Skeletal muscle cell (primary cell): ENCODE measurements at places on chromosomes 1 and 21.

DNA sequence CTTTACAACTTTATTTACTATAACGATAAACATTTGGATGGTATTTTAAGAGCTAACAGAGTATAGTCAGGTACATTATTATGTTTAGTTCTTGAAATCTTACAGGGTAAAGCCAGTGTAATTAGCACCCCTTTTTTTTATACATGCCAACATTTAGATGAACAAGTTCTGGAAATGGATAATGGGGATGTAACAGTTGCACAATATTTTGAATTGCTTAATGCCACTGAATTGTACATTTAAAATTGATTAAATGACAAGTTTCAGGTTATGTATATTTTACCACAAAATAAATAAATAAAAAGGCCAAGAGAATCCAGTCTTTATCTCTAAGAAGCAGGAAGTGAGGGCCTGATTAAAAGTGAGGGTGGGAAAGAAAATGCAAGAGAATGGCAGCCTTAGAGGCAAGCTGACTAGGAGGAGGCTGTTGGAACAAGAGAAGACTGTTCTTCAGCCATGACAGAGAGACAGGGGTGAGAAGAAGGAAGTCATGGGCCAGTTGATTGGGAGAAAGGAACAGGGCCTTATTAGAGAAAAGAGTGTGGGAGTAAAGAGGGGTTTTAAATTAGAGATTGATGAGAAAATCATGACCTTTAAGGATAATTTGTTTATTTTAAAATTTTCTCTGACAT is 49.9 kb upstream of the TNFSF18 start:
- DNase-seq, result no peak

DNA sequence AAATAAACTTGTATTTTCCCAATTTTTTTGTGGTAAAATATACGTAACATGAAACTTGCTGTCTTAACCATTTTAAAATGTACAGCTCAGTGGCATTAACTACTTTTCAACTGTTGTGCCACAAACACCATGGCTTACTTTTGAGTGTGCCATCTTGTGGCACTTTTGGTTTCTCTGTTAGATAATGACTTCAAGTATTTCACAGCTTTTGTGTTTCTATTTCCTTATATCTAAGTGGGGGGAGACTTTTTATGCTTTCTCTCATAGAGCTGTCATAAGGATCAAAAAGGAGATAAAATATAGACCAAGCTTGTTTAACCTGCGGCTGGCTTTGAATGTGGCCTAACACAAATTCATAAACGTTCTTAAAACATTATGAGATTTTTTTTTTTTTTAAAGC is 44.3 kb downstream of the CDC14A start:
- DNase-seq, result no peak

DNA sequence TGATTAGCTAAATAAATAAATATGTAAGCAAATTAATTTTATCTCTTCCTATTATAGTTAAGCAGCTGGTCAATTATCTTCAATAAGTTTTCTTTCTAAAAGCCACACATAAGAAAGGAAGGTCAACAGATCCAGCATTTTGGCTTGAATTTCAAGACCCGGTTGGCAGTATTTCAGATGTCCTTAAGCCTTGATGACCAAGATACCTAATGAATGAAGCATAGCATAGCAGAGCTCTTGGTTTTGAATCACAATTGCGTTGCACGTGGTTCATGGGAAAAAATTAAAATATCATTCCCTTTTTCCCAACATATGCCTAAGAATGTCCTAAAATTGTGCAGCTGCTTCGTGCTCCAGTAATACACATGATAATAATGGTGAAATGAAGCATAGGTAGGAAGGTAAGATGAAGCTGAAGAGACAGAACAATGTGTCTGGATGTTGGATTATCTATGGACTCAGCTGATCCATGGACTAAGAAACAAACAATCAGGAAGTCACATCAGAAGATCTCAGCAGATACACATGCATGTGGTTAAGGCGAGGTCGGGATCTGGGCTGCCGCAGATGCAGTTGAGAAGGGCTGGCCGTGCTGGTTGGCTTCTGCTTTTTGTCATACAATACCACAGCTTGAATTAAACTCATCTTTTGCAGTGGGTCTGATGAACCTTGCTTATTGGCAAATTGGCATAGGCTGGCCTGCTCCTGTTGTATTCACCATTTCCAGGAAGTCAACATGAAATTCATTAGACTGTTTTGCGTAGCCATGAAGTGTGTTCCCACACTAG is 284.9 kb upstream of the RUNX1 start:
- no peak for DNase-seq

- no peak for DNase-seq
These were observed 47.0 kb upstream of the EFHD2 start for GRCh38 chr1:15362737-15363128.

DNA sequence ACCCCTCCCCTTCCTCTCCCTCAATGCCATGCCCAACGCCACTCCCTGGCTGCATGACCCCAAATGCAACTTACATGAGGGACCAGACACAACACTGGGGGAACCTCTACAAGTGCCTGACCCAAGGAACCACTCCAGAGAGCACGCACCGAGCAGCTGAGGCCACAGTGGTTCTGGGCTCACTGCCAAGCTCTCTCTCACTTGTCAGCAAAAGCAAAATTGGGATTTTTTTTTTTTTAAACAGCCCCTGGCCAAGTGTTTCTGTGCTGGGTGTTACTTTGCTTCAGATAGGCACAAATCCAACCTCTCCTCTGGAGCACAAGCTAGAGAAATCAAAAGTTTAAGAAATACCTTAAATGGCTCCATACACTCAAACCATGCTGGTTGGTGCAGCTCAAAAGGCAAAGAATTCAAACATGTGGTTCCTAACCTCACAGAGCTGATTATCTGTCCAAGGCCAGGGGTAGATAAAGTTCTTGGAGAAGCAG is 363.0 kb downstream of the SETD4 start:
- DNase-seq, result peak; percentile 36

DNA sequence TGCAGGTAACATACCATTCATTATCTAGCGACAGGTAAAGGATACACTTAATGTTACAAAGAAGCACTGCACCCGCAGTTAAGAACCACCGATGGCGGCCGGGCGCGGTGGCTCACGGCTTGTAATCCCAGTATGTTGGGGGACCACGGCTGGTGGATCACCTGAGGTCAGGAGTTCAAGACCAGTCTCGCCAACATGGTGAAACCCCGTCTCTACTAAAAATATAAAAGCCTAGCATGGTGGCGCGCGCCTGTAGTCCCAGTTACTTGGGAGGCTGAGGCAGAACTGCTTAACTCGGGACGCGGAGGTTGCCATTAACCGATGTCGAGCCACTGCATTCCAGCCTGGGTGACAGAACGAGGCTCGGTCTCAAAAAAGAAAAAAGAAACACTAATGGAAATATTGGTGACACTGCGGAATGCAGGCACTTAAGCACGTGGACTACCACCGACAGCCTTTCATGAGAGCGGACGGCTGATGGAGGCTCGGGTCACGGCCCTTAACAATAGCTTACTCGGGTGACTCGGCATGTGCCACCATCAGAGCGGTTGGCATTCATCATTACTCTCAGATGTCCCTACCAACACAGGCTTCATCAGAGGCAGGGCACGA is 542 bp downstream of the GAS5 start:
- DNase-seq, result no peak
